ENCODE measurements at places on chromosomes 5 and 9. TPM values are rescaled to one million over a fixed set of nuclear protein-coding genes. Genes with fewer than 3 reads are reported as not detected.

SLC25A48 gene
- total RNA-seq: not detected

FOXD4L4 gene
- total RNA-seq: not detected

HRCT1 gene
- total RNA-seq: 7.8 TPM

SLC1A1 gene
- 7.1 TPM for total RNA-seq

JADE2 gene
- 16.8 TPM for total RNA-seq

ANKH gene
- 97.2 TPM for total RNA-seq

PPP3R2 gene
- total RNA-seq: not detected

CDC23 gene
- 32.4 TPM for total RNA-seq

LHX2 gene
- not detected for total RNA-seq

NMUR2 gene
- total RNA-seq: not detected

DOCK8 gene
- 0.17 TPM for total RNA-seq

ARL14EPL gene
- total RNA-seq: not detected

ECM2 gene
- total RNA-seq: 34.2 TPM

GRCh38 chr9:109473329-109473728 lies 24.8 kb downstream of the PTPN3 start:
- DNase-seq: no peak

DNA sequence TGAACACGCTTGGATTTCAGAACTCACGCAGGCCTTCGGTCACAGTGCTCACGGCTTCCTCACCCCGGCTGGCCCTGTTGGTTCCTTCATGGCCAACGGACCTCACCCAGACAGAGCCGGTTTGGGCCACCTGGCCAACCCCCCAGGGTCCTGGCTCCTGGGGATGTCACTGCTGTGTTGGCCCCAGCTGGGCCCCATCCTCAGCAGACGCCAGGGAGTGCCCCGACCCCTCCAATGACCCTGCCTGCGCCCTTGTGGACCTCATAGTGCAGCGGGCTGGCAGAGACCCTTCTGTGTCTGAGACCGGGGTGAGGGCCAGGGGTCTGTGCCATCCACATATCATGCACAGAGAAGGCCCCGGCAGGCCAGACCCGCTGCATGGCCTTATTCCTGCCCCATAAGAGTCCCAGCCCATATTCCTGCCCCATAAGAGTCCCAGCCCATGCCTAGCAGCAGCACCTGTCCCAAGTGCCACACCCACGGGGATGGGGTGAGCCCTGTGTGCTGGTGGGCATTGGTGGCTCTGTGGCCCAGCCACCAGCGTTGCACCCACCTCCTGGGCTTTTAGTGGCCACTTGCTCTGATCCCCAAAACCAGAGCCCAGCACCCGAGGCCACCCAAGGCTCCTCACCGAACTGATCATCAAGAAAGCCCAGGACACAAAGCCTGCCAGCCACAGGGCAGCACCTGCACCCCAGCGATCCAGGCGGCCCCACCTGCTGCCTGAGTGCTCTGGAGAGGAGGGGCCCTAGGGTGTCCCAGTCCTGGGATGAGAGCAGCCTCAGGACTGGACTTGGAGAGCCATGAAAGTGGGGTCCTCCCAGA lies 1.3 kb upstream of the LPCAT1 start:
- peak; percentile 85 for DNase-seq

GRCh38 chr9:86424251-86424891 lies 70.2 kb upstream of the TUT7 start:
- no peak for DNase-seq

- no peak for DNase-seq
These were observed 165.7 kb upstream of the GPR151 start for GRCh38 chr5:146681585-146682105.

DNA sequence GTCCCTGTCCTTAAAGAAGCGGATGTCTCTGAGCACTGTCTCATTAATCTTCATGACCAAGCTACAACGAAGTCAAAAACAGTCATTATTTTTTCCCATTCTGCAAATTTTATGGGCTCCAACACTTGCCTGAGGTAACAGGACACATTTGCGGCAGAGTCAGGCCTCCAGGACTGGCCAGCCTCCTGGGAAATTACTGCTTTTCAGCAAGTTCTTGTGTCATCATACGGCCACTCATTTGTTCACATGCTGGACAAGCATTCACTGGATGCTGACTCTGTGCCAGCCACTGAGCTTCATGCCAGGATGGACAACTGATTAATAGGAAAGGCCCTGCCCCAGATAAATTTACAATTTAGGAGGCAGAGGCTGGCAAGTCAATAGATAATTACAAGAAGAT lies 305.7 kb downstream of the ACTL7B start:
- no peak for DNase-seq

- DNase-seq: no peak
These were observed 123.8 kb downstream of the TMEM174 start for GRCh38 chr5:73296772-73297171.

- DNase-seq: no peak
These were observed 55.8 kb downstream of the LRSAM1 start for GRCh38 chr9:127506814-127507750.

DNA sequence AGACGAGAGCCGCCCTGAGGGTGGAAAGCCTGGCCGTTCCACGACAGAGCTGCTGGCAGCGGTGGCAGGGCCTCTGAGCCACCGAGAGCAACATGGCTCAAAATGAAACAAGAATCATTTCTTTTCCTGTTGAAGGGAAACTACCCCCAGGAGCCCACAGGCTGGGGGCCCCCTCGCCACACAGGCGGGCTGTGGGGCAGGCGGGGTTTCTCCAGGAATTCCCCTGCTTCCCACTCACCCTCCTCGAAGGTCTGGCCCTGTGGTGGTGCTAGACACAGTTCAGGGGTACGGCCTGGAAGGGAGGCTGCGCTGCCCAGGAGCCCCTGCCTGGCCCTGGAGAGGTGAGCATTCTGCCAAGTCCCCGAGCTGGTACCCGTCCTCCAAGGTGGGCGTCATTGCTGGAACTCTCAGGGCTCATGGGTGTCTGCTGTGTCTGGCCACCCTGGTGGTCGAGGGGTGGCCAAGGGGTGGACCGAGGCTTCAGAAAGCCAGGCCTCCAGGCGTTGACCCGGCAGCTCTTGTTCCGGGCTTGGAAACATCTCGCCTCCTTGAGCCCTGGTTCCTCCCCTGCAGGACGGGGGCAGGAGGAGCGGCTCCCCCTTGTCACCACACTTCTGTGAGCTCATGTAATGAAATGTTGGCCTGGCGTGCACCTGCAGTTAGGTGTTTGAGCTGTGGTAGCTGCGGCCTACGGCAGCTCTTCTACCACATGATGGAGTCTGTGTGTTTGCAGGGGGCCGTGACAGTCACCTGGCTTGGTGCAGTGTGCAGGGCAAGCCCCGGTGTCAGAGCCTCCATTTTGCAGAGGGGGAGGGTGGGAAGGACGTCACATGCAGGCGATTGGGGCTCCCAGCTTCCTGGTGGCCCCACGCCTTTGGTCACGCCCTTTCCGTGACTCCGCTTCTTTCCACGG lies 65.3 kb downstream of the RXRA start:
- DNase-seq: no peak

- peak; percentile 87 for DNase-seq
These were observed 78.0 kb downstream of the WNK2 start for GRCh38 chr9:93261735-93262523.

GRCh38 chr5:150757087-150757649 lies 1.6 kb downstream of the DCTN4 start:
- DNase-seq: no peak

- no peak for DNase-seq
These were observed 5.4 kb downstream of the ACTL7B start for GRCh38 chr9:108850293-108850897.

- DNase-seq: no peak
These were observed 31.8 kb upstream of the NANS start for GRCh38 chr9:98024702-98025101.

DNA sequence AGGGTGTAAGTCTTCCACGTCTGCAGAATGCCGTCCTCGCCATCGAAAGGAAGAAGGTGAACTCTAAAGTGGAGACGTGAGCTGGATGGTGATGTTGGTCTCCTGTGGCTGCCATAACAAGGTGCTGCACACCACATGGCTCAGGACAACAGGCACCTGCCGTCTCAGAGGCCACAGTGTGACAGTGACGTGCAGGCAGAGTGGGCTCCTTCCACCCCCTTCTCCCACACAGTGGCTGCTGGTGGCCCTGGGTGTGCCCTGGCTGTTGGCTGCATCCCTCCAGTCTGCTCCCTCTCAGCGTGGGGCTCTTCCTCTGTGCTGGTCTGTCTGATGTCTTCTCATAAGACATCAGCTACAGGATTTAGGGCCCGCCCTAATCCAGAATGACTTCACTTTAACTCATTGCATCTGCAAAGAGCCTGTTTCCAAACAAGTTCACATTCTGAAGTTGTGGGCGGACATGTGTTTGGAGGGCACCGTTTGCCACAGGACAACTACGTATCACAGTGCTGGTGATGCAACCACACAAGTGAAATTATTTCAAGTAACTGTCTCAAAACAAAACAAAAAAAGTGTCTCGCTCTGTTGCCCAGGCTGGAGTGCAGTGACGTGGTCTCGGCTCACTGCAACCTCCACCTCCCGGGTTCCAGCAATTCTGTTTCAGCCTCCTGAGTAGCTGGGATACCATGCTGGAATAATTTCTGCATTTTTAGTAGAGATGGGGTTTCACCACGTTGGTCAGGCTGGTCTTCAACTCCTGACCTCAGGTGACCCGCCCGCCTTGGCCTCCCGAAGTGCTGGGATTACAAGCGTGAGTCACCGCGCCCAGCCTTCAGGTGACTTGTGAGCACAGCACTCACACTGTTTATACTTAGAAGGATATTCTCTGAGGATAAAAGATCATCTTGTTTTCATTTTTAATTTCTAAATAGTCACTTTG lies 31.2 kb upstream of the CLPTM1L start:
- DNase-seq: no peak

GRCh38 chr5:57032151-57032551 lies 80.2 kb upstream of the MIER3 start:
- no peak for DNase-seq

DNA sequence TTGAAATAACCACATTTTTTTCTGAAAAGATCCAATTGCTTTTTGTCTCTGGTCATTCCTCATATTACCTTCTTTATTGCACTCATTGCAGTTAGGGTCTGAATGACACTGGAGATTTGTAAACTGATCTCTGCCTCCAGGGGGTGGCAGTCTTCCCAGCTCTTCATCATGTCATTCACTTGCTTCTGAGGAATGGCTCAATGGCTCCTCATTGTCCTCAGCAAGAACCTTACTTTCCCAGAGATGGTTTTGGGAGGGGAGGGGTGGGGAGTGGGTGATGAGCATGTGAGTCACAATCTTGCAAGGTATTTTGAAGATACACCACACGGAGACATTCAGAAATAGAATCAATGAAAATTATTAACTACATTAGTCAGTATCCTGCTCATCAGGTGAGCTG lies 159.8 kb upstream of the GAS1 start:
- DNase-seq: no peak

DNA sequence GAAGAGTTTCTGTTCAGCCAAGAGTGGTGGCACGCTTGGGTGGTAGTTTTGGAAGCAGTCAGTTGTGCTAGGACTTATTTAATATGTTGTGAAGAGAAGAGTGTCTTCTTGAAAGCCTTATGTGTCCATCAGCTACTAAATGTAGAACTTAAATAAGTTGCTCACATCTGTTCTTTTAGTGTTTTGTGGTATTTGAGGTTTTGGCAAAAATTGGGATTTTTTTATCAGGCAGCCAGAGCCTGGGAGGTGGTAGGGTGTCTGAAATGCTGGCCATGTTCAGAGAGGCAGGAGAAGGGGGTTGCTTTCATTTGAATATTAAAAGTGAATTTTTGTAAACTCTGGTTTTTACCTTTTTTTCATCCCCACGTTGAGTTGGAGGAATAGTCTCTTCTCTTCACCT lies 24.2 kb upstream of the ZBTB34 start:
- no peak for DNase-seq

DNA sequence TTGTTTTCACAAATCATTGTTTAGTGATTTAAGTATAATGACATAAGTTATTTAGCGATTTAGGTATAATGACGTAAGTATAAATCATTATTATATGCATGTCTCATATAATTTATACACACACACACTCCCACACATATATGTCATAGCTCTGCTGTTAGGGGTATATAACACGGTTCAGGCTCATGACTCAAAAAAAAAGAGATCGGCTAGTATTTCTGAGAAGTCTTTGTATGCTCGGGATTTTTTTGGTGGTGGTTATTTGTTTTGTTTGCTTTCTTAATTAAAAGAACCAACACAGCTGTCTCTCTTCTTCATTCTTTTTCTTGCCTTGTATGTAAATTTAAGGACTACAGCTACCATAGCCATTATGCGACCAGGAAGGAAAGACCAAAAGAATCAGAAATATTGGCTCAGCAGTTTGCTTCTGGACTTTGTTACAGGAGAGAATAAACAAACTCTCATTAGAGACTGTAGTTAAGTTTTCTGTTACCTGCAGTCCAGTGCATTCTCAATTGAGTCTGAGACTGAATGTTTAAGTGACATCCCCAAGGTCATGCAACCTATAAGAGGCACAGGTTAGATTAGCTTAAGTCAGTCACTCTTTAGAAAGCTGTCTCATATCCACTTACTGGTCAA lies 83.2 kb upstream of the NREP start:
- no peak for DNase-seq

- DNase-seq: no peak
These were observed 192.3 kb downstream of the CTNND2 start for GRCh38 chr5:11711932-11712331.

GRCh38 chr9:76453785-76454184 lies 5.2 kb upstream of the GCNT1 start:
- DNase-seq: no peak

GRCh38 chr9:129486756-129487657 lies 133.9 kb downstream of the C9orf50 start:
- DNase-seq: no peak

GRCh38 chr9:35306283-35306682 lies 144.5 kb downstream of the UNC13B start:
- no peak for DNase-seq

- DNase-seq: no peak
These were observed 356.9 kb downstream of the NFIB start for GRCh38 chr9:13957089-13957488.

DNA sequence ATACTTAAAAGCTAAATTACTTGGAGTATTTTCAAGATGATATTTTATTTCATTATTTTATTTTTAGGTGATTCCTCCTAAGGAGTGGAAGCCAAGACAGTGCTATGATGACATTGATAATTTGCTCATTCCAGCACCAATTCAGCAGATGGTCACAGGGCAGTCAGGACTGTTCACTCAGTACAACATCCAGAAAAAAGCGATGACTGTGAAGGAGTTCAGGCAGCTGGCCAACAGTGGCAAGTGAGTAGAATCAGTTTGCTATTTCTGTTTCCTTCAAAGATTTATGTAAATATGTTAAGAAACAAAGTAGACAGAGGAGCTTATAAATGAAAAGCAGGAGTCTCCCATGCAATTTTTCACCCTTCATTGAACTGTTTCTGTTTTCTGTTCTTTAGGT lies 47.8 kb downstream of the KDM4C start:
- no peak for DNase-seq

- no peak for DNase-seq
These were observed 73.0 kb downstream of the PTPDC1 start for GRCh38 chr9:94157050-94157801.

DNA sequence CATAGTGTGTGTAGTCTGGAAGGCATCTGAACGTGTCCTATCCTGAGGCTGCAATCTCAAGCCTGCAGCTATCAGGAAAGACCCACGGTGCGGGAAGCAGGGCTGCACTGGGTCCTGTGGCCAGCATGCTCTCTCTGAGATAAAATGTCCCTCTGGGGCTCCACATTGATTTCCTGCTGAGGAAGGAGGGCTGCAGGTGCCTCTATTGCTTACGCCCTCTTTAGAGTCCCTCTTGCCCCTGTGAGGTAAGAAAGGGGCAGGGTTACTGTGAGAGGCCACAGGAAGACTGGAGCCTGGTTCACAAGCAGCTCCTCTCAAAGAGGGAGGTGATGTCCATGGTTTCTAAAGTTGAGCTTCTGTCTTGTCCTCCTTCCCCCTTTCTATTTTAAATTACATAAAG lies 299.9 kb upstream of the RFX3 start:
- no peak for DNase-seq
